ENCODE measurements at places on chromosomes 5 and 9.

GRCh38 chr5:101024299-101024698 lies 121.2 kb upstream of the ST8SIA4 start:
- DNase-seq, result no peak

GRCh38 chr5:154237946-154238345 lies 47.4 kb downstream of the GALNT10 start:
- DNase-seq, result no peak

- DNase-seq, result no peak
Observed at GRCh38 chr9:14478175-14479162, 164.5 kb upstream of the NFIB start.

- DNase-seq, result no peak
Observed at GRCh38 chr5:68708842-68709170, 385.0 kb upstream of the SLC30A5 start.

- no peak for DNase-seq
Observed at GRCh38 chr5:165104611-165105010, 1599.2 kb downstream of the MAT2B start.

GRCh38 chr9:75432888-75433287 lies 344.6 kb downstream of the OSTF1 start:
- DNase-seq, result no peak

DNA sequence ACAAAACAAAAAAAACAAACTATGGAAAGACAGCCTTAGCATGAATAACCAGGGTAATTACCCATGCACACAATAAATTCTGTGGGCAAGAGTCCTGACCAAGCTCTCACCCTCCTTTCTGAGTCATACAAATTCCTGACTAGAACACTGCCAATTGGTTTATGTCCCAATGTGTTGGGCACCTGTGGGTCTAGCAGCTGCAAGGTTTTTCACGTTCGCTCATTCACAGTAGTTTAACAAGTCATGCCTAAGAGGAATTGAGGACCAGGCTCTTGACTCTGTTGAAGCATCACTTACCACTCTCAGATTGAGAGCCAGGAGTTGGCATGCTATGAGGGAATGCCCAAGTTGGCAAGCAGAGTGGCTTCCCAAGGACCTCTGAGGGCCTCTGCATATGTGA lies 205.5 kb upstream of the SLC24A2 start:
- no peak for DNase-seq

- no peak for DNase-seq
Observed at GRCh38 chr5:174733836-174734235, 9.5 kb downstream of the MSX2 start.

GRCh38 chr9:104091708-104092107 lies 2.4 kb upstream of the SMC2 start:
- peak; percentile 21 for DNase-seq

- peak; percentile 55 for DNase-seq
Observed at GRCh38 chr5:142364251-142365145, 39.7 kb upstream of the SPRY4 start.

GRCh38 chr5:103525361-103525760 lies 37.2 kb downstream of the NUDT12 start:
- no peak for DNase-seq

GRCh38 chr5:102295534-102296177 lies 428 bp downstream of the SLCO4C1 start:
- DNase-seq, result no peak

- no peak for DNase-seq
Observed at GRCh38 chr9:117543089-117543488, 128.2 kb upstream of the ASTN2 start.

DNA sequence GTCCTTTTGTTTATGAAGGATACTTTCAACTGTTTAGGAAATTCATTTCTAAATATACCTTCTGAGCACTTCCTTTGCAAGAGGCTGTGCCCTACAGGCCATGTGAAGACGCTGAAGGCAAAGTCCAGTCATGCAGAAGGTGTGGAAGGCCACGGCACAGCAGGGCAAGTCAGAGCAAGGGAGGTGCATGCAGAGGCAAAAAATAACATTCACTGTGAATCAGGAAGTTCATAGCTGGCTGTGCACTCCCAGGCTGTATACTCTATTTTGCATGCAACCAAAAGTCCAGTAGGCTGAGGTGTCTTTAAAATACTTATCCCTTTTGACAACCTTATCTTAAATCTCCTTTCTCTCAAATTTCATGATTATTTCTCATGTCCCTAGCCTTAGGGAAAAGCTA lies 50.3 kb downstream of the GNAQ start:
- DNase-seq, result no peak

DNA sequence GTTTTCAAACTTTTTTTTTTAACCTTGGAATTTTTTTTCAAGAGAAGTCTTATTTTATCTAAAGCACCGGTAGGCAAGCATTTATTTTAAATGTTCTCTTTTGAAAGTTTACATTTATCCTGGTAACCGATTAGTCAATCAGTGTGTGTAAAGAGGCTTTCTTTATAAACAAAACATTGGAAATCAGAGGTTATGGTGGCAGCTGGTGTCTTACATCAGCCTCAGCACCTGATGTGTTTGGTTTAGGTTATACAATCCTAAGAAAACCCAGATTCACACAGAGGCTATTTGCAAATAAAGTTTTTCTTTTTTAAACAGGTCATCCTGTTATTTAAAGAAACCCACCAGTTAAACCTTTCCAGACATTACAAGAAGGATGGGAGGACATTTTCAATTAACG lies 173.3 kb upstream of the GDNF start:
- no peak for DNase-seq

- no peak for DNase-seq
Observed at GRCh38 chr5:180290568-180291233, 1.2 kb downstream of the MAPK9 start.

DNA sequence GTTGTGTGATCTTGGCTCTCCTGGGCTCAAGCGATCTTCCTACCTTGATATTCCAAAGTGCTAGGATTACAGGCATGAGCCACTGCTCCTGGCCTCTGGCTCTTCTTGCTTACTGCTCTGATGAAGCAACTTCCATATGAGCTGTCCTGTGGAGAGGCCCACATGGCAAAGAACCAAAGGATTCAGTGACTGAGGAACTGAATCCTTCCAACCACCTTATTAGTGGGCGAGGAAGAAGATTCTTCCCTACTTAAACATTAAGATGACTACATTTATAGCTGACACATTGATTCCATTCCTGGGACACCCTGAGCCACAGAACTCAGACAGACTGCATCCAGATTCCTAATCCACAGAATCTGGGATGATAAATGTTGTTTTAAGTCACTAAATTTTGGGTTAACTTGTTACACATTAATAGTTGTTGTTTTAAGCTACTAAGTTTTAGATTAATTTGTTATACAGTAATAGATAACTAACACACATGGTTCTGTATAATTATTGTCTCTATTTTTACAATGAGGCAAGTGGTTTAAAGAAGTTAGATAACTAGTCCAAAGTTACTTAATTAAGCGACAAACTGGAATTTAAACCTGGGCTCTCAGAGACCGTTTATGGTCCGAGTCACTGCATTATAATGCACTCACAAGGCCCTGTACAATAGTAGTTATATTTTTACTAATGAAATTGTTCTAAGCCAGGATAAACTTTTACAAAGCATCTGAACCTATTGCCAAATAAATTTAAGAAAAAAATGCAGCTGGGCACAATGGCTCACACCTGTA lies 16.7 kb upstream of the SLCO4C1 start:
- no peak for DNase-seq

DNA sequence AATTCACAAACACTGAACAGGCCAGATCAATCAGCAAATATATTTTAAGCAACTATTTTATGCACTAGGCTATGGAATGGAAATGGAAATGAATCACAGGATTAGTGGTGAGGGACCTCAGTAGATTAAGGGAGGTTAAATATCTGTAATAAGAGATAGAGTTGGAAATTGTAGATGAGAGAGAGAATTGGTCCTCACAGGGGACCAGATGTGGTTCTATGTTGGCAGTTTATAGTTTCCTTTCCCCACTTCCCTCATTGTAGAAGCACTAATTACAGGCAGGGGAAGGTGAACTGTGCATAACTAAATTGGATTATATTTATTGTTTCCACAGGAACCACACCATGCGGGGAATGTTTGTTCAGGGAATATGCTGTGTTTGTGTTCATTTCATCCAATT lies 496.2 kb downstream of the ARHGEF28 start:
- no peak for DNase-seq

Data from uterus (tissue), 4 donors.